ENCODE measurements at places on chromosomes 1 and 21.

DNA sequence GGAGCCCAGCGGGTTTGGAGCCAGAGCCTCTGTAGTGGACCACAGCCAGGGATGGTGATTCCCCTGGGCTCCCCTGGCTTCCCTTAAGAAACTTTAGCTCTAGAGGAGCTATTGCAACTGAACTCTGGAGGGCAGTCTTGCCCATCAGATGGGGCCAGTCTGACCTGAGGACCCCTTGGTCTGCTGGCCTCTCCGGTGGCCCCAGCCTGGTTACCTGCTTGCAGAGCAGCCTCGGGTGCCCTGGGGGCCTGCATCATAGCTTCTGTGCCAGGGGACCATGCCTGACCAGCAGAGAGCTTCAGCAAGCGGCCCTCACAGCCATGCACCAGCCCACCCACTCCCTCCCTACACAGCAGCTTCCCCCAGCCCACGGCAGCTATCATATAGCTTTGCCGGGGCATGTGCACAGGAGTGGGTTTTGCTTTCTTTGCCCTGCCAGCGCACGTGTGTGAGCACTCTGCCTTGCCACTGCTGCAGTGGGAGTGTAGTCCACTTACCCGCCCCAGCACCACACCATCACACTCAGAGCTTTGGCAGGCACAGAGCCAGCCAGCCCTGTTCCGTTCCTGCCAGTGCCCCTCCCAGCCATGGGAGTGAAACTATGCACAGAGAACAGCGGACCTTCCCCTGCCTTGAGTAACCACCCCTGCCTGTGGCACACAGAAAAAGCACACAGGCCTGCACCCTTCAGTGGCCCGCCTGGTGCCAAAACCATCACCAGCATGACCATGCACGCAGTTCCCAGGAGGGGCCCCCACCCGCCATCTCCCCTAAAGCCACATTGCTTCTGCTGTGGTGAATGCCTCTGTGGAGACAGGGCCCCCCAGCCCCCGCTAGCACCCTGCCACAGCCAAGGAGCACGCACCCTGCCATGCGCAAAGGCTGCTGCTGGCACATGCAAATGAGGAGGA, 442.9 kb upstream of the NEGR1 start:
- DNase-seq = no peak

GRCh38 chr1:94433866-94434265, 15.7 kb downstream of the ABCD3 start:
- no peak for DNase-seq

DNA sequence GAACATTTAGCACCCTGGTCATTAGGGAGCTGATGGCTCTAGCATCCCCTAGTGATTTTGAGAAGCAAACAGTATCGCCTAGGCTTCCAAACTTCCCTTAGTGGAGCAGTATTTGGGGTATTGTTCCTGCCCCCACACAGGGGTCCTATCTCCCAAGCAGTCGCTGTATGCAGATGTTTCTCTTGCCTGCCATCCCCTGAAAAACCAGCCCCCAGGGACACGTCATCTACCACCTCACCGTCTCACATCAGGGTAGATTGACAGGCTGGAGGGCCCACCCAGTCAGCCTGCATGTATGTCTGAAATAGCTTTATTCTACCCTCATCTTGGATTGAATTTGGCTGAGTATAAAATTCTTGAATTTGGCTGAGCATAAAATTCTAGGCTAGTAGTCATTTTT, 33.9 kb downstream of the TENT5C start:
- DNase-seq = no peak

DNA sequence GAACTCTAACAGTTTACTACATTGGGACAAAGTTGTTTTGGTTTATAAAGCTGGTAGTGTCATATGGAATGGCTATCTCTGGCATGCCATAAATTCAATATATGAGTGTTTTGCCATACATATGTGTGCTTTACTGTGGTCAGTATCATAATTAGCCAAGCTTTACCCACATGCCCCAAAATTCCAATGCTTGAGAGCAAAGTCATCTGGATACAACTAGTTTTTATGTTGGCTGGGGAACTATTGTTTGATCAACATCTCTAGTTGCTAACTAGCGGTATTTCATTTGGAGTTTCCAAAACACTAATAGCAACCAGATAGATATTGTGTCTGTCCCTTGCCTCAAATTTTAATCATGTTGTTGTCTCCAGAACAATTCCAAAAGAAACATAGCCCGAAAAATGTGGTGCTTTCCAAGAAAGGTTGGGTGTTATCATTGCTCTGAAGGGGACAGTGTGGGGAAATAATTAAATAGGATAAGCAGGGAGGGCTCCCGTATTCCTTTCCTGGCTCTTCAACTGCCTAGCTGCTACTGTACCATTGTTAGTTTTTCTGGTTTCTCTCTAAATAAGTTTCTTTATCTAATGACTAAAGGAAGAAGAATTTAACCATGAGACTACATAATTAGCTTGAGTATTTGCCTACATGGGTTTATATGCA, 136.1 kb downstream of the TGFB2 start:
- peak; percentile 62 for DNase-seq

- no peak for DNase-seq
These were observed at the start of gene LRRC52 for GRCh38 chr1:165543532-165544438. LRRC52 (plus strand) TSS chr1:165544000; CDS start chr1:165544297, 297 bp downstream.

DNA sequence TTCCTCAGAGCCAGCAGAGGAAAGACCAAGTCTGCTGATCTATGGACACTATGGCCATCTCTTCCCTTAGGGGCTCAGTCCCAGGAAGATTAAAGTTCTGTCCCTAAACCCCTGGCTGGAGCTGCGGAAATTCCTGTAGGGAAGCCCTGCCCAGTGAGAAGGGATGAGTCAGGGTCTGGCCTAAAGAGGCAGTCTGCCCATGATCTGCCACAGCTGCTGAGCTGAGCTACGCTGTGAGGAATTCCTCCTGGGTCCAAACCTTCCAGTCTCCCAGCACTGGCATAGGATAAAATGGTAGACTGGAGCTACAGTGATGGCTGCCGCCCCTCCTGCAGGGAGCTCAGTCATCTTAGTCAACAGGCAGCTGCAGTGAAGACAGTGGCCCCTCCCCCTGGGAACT, 213.7 kb downstream of the BRINP2 start:
- no peak for DNase-seq

- DNase-seq = no peak
These were observed 664.1 kb upstream of the CAMK1G start for GRCh38 chr1:208919371-208919770.

DNA sequence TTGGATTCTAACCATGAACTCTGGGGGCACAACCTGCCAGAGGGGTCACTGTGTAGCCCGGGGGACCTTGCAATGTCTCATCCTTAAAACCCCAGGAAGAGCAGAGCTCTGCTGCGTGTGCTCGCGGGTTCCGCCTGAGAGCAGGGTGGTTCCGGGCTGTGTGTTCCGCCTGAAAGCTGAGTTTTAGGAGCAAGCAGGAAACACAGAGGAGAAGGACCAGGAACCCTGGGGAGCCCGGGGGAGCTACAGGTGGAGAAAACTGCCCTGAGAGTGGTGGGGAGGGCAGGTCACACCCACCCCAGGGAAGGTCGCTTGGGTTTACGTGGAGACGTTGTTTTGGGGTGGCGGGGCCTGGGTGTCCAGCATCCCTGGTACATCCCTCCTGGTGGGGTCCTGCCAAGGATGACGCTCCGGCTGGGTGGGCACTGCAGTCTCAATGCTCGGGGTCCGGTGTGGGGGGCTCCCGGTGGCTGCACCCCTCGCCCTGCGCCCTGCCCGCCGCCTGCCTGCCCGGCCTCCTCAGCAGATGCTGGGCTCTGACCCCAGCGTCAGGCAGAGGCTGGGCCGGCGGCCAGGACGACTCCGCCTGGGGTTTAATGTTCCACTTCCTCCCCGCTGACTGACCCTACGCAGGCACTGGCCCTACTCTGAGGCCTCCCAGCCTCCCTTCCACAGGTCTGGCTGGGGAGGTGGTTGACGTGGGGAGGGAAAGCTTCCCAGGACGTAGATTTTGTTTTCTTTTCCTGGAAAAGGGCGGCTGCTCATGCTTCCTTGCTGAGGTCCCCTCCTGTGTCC, 17.3 kb upstream of the C1orf159 start:
- no peak for DNase-seq

DNA sequence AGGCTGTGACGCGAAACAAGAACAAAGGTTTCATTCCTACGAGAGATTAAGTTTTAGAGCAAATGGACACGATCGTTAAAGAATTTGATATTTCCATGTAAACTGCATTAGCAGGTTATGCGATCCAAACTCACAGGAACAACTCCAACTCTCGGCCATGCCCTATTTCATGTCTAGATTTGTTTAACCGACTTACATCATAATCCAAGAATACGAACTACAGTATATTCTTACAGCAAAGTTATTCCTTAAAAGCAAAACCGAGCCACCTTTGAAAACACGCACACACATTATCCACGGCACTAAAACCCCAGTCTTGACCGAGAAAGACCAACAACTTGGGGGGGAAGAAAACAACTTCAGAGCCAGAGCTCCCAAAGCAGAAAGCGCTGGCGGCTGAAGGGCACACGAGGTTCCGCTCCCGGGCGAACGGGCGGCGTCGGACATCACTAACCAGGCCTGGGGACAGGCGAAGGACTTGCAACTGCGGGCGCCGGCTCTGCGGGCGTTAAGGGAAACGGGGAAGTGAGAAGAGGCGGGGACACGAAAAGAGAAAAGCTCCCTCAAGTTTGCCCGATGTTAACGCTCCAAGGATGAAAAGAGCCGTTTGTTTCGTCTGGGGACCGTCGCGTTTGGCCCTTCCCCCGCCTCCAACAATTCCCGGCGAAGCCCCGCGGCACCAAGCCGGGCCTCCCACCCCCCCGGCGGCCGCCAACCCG, 690 bp downstream of the B3GALNT2 start:
- peak; percentile 58 for DNase-seq

GRCh38 chr1:13968361-13968760, 268.4 kb downstream of the PRDM2 start:
- DNase-seq = no peak

GRCh38 chr1:177162243-177162642, 2.3 kb downstream of the ASTN1 start:
- DNase-seq = no peak

DNA sequence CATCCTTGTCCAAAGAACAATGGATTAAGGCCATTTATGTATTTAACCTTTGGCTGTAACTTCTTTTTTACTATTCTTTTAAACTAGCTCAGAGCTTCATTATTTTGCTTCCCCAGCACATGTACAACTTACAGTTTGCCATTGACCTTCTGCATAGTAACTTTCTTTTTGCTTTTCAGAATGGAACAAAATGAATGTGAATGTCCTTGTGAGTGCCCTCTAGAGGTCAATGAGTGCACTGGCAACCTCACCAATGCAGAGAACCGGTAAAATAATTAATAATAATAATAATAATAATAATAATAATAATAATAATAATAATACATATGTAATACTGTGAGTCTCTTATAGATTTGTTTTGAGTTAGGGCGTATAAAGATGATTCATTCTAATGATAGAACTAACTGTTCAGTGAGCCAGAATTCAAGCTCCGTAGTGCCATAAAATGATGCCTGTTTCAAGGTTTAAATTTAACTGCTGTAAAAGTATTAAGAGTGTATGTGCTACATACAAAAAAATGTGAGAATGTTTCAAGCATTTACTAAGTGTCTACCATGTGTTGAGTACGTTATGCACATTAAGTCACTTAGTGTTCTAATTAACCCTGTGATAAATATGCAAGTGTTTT, 69.0 kb upstream of the RAVER2 start:
- DNase-seq = no peak

- DNase-seq = no peak
These were observed 102.6 kb downstream of the PDE9A start for GRCh38 chr21:42755766-42756579.

- no peak for DNase-seq
These were observed 438.8 kb upstream of the B3GALT2 start for GRCh38 chr1:193625255-193625654.

- DNase-seq = no peak
These were observed 905 bp downstream of the BARHL2 start for GRCh38 chr1:90716243-90716551.

GRCh38 chr1:111082421-111083203, 57.3 kb downstream of the DRAM2 start:
- no peak for DNase-seq

- no peak for DNase-seq
These were observed 15.6 kb downstream of the GATAD2B start for GRCh38 chr1:153907134-153907533.

- peak; percentile 15 for DNase-seq
These were observed 34.4 kb downstream of the STX6 start for GRCh38 chr1:180988253-180988752.

DNA sequence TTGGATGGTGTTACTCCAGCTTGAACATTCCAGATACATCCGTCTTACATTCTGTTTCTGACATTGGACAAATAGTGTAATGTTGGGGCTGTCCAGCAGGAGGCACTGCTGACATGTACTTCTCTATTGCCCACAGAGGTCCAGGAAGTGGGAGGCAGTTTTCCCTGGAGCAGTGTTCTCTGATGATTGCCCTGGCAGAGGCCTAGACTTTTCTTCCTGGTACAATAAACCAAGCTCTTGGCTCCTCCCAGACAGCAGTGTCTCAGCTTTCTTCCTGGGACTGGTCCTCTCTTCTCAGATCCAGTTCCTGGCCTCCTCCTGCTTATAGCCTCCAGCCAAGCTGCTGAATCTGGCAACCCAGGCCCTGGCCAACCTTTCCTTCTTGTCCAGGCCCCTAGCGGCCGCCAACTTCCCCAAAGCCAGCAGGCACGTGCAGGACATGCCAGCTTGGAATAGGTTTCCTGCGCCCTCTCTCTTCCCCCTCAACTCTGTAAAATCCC, 14.9 kb upstream of the IFNLR1 start:
- peak; percentile 84 for DNase-seq

DNA sequence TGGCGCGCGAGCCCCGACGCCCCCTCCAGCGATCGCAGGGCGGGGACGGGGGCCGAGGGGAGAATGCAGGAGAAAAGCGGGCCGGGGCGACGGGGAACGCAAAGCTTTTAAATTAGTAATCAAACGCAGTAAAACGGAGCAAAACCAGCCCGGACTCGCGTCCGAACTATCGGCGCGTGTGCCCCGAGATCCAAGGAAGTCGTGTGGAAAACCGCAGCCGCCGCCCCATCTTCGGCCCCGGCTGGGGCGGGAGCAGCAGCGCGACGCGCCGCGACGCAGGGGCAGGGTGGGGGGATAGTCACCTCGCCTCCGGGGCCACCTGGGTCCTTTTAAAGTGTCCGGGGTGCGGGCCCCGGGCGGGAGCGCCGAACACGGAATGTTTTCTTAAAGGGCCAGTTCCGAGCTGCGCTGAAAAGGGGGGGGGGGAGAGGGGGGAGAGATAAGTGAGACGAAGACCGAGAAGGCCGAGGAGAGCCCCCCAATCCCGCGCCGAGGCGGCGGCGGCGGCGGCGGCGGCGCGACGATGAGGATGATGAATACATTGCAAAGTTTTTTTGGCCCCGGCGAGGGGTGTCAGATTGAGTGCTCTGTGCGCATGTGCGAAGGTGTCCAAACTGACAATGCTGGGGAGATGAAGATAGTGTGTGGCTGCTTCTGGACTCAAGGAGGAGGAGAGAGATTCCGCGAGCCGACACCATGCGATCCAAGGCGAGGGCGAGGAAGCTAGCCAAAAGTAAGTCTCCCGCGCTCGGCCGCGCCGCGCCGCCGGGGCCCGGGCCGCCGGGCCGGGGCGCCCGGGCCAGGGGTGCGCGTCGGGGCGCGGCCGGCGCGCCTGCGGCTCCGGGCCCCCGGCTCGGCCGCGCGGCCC, at the start of gene PRDM16:
PRDM16 (plus strand) TSS at position 640 of the 868 bp plus-strand sequence; CDS start at position 697, 57 bp downstream.
- no peak for DNase-seq

- no peak for DNase-seq
These were observed 11.9 kb downstream of the KCNJ10 start for GRCh38 chr1:160058087-160058486.

Data from Caki2 (cell line).